ENCODE measurements at places on chromosomes 6 and 20.

GRCh38 chr6:158060455-158061360, 79.0 kb downstream of the SYNJ2 start:
- no peak overlapping the region for H3K4me3 ChIP-seq
- no peaks in the 10 kb centered on the region for H3K4me1 ChIP-seq
- DNase-seq = peak; percentile 97
- no peaks in the 10 kb centered on the region for H3K27me3 ChIP-seq

DNA sequence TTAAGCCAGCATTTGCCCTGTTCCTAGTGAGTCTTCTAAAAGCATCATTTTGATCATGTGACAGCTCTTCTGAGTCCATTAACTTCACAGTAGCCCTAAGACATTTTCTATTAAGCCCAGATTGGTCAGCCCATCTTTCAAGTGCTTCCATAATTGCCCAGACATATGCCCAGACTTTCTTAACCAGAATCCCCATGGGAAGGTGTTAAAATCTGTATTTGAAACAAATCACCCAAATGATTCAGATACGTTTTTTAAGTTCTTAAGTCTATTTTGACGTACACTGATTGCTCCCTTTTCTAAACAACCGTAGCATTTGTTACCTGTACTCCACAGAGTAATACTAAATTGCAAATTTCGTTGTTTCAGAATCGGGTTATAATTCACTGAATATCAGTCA, 89.3 kb downstream of the BCAS1 start:
- no peaks in the 10 kb centered on the region for H3K27me3 ChIP-seq
- H3K4me3 ChIP-seq = no peak overlapping the region
- DNase-seq = no peak
- no peaks in the 10 kb centered on the region for H3K36me3 ChIP-seq
- no peak overlapping the region for H3K27ac ChIP-seq
- H3K4me1 ChIP-seq = no peaks in the 10 kb centered on the region

- peak; percentile 96 for DNase-seq
- H3K36me3 ChIP-seq = no peaks in the 10 kb centered on the region
- no peak overlapping the region for H3K4me3 ChIP-seq
Observed at GRCh38 chr20:5072756-5073659, 46.8 kb downstream of the PCNA start.

GRCh38 chr6:162331911-162332310, 395.7 kb downstream of the PRKN start:
- no peaks in the 10 kb centered on the region for H3K4me1 ChIP-seq
- no peak overlapping the region for H3K4me3 ChIP-seq
- no peak for DNase-seq
- no peaks in the 10 kb centered on the region for H3K27me3 ChIP-seq

DNA sequence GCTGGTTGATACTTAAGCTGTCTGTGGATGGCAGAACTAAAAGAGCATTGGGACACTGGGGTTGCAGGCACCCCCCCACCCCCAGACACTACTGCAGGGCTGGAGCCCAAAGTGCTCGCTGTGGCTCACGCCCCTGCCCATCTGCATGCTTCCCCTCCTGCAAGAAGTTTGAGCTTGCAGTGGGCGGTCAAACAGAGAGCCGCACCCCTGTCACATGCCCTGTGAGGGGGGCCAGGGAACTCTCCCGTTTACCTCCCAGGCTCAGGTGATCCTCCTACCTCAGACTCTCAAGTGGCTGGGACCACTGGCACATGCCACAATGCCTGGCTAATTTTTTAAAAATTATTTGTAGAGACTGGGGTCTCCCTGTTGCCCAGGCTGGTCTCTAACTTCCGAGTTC, 63.3 kb downstream of the RIOK1 start:
- H3K36me3 ChIP-seq = no peaks in the 10 kb centered on the region
- no peak overlapping the region for H3K4me3 ChIP-seq
- H3K27ac ChIP-seq = no peak overlapping the region

DNA sequence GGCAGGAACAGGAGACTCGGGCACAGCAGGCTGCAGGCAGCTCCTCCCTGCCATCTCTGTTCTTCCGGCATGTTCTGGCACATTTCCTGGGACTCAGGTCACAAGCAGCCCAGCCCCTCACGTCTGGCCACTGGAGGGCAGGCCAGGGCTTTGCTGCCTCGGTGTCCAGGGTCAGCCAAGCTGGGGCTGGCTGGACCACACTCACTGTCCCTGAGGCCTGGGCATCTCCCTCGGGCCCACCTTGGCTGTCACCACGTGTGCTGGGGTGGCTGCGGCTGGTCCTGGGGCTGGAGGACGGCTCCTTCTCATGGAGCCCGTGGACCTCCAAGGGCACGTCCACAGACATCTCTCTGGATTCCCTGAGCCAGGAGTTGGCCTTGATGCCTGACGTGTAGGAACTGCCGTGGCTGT, 18.5 kb downstream of the FRMD1 start:
- H3K27ac ChIP-seq = no peak overlapping the region
- no peaks in the 10 kb centered on the region for H3K4me1 ChIP-seq
- DNase-seq = no peak
- H3K27me3 ChIP-seq = no peaks in the 10 kb centered on the region
- no peak overlapping the region for H3K4me3 ChIP-seq

- no peaks in the 10 kb centered on the region for H3K4me1 ChIP-seq
- H3K27me3 ChIP-seq = no peaks in the 10 kb centered on the region
- no peak for DNase-seq
Observed at GRCh38 chr20:48015141-48015910, 230.0 kb upstream of the SULF2 start.

DNA sequence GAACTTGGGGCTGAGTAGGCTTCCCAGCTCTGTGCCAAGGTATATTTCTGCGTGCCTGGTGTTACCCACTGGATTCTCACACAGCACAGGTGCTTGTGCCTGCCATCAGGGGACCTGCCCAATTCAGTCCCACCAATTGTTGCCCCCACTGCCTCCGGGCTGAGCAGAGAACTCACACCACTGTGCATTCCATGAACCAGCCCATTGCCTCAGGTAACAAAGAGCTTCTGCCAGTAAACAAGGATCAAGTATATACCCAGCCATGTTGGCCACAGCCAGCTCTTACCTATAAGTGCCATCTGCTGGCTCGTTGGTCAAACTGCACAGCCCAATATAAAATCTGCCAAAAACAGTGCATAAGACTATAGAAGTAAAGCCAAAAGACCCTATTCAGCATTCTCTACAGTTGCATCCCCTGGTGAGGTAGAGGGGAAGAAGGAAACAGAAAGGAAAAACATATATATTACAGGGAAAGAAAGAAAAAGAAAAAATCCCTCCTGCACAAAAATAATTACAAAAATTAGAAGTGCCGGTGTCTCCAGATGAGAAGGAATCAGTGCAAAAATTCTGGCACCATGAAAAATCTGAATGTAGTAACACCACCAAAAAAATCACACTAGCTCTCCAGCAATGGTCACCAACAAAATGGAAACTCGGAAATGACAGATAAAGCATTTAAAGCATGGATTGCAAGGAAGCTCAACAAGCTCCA, 241.4 kb downstream of the IBTK start:
- H3K36me3 ChIP-seq = no peaks in the 10 kb centered on the region
- H3K4me3 ChIP-seq = no peak overlapping the region
- H3K4me1 ChIP-seq = no peaks in the 10 kb centered on the region
- no peaks in the 10 kb centered on the region for H3K27me3 ChIP-seq

DNA sequence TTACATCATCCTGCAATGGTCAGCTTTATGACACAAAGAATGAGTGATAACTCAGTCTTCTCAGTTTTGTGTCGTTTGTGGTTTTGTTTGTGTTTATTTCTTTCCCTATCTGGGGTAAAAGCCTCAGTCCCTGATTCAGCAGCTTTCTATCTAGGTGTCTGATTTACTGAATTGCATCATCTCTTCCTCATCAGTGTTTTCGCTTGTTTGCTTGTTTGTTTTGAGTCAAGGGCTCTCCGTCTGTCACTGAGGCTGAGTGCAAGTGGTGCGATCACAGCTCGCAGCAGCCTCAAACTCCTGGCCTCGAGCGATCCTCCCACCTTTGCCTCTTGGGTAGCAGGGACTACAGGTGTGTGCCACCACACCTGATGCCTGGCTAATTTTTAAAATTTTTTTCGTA, 548.9 kb downstream of the PRKN start:
- no peak for DNase-seq
- no peak overlapping the region for H3K27ac ChIP-seq
- H3K27me3 ChIP-seq = no peaks in the 10 kb centered on the region
- H3K4me3 ChIP-seq = no peak overlapping the region

- H3K27ac ChIP-seq = no peak overlapping the region
- no peak overlapping the region for H3K4me3 ChIP-seq
- no peaks in the 10 kb centered on the region for H3K27me3 ChIP-seq
- no peaks in the 10 kb centered on the region for H3K4me1 ChIP-seq
- peaks cover 3% of the 10 kb centered on the region for H3K36me3 ChIP-seq
Observed at GRCh38 chr6:44415449-44415848, 27.9 kb downstream of the CDC5L start.

GRCh38 chr20:37940858-37941257, 37.9 kb downstream of the VSTM2L start:
- no peak for DNase-seq
- H3K27me3 ChIP-seq = no peaks in the 10 kb centered on the region
- H3K27ac ChIP-seq = no peak overlapping the region
- no peak overlapping the region for H3K4me3 ChIP-seq
- H3K36me3 ChIP-seq = no peaks in the 10 kb centered on the region

- no peak for DNase-seq
- no peaks in the 10 kb centered on the region for H3K36me3 ChIP-seq
- no peaks in the 10 kb centered on the region for H3K27me3 ChIP-seq
- H3K4me3 ChIP-seq = no peak overlapping the region
Observed at GRCh38 chr6:167588920-167589614, 237.6 kb upstream of the AFDN start.

GRCh38 chr6:23980965-23981364, 145.1 kb upstream of the NRSN1 start:
- H3K4me1 ChIP-seq = no peaks in the 10 kb centered on the region
- no peaks in the 10 kb centered on the region for H3K27me3 ChIP-seq
- H3K36me3 ChIP-seq = no peaks in the 10 kb centered on the region
- no peak overlapping the region for H3K4me3 ChIP-seq

- no peaks in the 10 kb centered on the region for H3K27me3 ChIP-seq
- no peaks in the 10 kb centered on the region for H3K4me1 ChIP-seq
- no peak overlapping the region for H3K4me3 ChIP-seq
- H3K36me3 ChIP-seq = no peaks in the 10 kb centered on the region
Observed at GRCh38 chr20:50333812-50334211, 143.2 kb downstream of the CEBPB start.

GRCh38 chr20:60136645-60137401, 178.6 kb downstream of the CDH26 start:
- DNase-seq = no peak
- H3K27me3 ChIP-seq = no peaks in the 10 kb centered on the region
- H3K27ac ChIP-seq = no peak overlapping the region

- H3K4me3 ChIP-seq = no peak overlapping the region
- no peak for DNase-seq
- H3K27ac ChIP-seq = no peak overlapping the region
- H3K4me1 ChIP-seq = peaks cover 2% of the 10 kb centered on the region
Observed at GRCh38 chr6:169142538-169142844, 111.2 kb downstream of the THBS2 start.

GRCh38 chr6:41758641-41759035, 11.4 kb upstream of the PGC start:
- H3K27me3 ChIP-seq = no peaks in the 10 kb centered on the region
- no peak overlapping the region for H3K27ac ChIP-seq
- H3K4me1 ChIP-seq = no peaks in the 10 kb centered on the region
- peak; percentile 2 for DNase-seq
- no peak overlapping the region for H3K4me3 ChIP-seq

- H3K4me3 ChIP-seq = no peak overlapping the region
- H3K27me3 ChIP-seq = no peaks in the 10 kb centered on the region
- DNase-seq = peak; percentile 55
- H3K4me1 ChIP-seq = no peaks in the 10 kb centered on the region
- no peak overlapping the region for H3K27ac ChIP-seq
Observed at GRCh38 chr20:38161412-38161774, 3.7 kb downstream of the TGM2 start.

DNA sequence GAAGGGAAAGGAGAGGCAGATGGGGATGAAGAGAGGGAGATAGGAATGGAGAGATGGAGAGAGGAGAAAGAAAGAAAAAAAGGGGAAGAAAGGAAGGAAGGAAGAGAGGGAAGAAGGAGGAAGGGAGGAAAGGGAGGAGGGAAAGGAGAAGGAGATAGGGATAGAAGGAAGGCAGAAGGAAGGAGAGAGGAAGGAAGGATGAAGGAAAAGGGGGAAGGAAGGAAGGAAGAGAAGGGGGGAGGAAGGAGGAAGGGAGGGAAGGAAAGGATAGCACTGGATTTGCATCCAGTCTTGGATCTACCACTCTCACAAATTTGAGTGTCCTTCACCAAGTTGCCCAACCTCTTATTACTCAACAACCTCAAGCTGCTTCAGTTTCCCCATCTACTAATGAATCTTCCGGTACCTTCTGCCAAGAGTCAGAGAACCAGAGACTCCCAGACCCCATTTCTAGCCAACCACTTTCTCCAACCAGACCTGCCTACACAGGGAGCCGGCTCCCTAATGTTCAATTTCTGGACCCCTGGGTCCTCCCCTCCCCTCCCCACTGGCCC, 79.7 kb upstream of the FOXP4 start:
- H3K27ac ChIP-seq = no peak overlapping the region
- H3K4me1 ChIP-seq = no peaks in the 10 kb centered on the region
- no peak for DNase-seq
- no peaks in the 10 kb centered on the region for H3K27me3 ChIP-seq
- H3K4me3 ChIP-seq = no peak overlapping the region

GRCh38 chr20:62539198-62540045, 63.6 kb upstream of the GATA5 start:
- H3K4me1 ChIP-seq = no peaks in the 10 kb centered on the region
- no peak for DNase-seq

GRCh38 chr6:10030942-10031537, 383.8 kb downstream of the TFAP2A start:
- no peaks in the 10 kb centered on the region for H3K27me3 ChIP-seq
- H3K4me3 ChIP-seq = no peak overlapping the region
- no peaks in the 10 kb centered on the region for H3K36me3 ChIP-seq
- no peak for DNase-seq
- no peak overlapping the region for H3K27ac ChIP-seq

- H3K4me1 ChIP-seq = no peaks in the 10 kb centered on the region
- no peaks in the 10 kb centered on the region for H3K27me3 ChIP-seq
- H3K36me3 ChIP-seq = no peaks in the 10 kb centered on the region
- H3K4me3 ChIP-seq = no peak overlapping the region
Observed at GRCh38 chr6:159640322-159640721, 52.7 kb downstream of the SOD2 start.

GRCh38 chr20:19098806-19099578, 113.5 kb upstream of the SLC24A3 start:
- no peak overlapping the region for H3K4me3 ChIP-seq
- DNase-seq = no peak
- no peaks in the 10 kb centered on the region for H3K27me3 ChIP-seq
- no peaks in the 10 kb centered on the region for H3K4me1 ChIP-seq
- H3K27ac ChIP-seq = no peak overlapping the region
